Mesendoderm (in vitro differentiated cells): ENCODE measurements at places on chromosomes 1 and 21.
A peak's percentile ranks its signal among the peaks of the same experiment; 100 is the strongest.

GRCh38 chr1:5577255-5578040 lies 414.8 kb downstream of the NPHP4 start:
- no peak for DNase-seq

GRCh38 chr1:229714964-229715603 lies 89.0 kb downstream of the URB2 start:
- peak; percentile 72 for DNase-seq

DNA sequence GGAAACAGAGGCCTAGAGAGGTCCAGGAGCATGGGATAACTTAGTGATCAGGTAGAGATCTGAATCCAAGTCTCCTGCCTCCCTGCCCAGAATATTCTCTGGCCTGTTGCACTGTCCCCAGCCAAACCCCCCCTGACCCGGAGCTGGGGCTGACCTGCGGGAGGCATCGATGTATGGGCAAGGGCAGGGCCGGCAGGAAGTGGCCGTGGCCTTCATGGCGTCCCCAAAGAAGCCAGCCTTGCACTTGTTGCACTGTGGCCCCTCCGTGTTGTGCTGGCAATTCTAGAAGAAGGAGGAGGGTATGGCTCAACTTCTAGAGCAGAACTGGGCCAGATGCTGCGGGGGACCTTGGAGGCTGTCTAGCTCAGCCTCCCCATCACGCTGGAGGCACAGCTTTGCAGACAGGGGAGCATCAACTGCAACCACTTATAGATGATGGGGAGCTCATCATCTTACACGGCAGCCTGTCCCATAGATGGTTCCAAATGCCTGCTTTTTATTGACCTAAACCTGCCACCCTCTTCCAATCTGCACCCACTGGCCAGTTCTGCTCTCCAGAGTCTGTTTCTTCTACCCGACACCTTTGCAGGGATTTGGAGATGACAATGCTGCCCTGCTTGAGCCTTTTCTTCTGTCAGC lies 58.2 kb downstream of the HSPG2 start:
- DNase-seq: no peak

DNA sequence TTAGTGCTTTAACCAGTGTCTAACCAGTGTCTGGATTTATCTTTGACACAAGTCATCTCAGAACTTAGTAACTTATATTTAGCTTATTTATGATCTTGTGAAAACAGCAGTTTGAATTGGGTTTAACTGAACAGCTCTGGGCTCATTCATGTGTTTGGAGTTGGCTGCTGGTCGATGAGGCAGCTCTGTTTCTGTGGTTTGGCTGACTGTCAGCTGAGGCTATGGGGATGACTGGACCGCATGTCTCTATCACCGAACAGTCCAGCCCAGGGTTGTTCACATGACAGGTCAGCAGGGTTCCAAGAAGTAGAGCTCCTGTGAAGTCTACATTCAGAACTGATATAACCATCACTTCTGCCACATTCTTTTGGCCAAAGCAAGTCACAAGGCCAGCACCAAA lies 29.1 kb upstream of the C21orf91 start:
- no peak for DNase-seq

GRCh38 chr1:54121482-54122134 lies 31.2 kb downstream of the CDCP2 start:
- peak; percentile 75 for DNase-seq

DNA sequence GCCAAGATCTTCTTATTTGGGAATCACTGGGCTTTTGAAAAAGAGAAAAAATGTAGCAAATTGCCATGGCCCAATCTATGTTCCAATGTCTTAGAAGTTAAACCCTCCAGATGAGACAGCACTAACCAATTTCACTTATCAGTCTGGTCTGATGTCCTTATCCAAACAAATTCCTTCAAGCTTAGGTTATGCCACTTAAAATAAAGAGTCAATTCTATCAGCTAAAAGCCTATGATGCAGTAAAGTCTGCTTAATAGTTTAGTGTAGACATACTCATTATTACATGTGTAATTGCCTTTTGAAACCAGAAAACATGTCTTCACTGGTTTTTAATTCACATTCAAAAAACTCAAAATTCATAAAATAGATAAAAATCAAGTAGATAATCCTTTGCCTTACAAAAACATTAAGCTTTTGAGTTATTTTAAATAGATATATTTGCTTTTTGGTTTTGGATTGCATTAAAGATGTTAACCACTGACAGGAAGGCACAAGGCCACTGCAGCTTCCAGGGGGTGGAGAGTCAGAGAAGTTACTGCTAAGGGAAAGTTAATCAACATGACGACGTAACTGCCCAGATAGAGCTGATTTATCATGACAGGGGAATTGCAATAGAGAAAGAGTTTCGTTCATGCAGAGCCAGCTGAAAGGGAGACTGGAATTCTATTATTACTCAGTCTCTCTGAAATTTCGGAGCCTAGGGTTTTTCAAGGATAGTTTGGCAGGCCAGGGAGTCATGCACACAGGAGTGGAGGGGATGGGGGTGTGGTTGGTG lies 106.1 kb downstream of the MAP3K21 start:
- DNase-seq: no peak

DNA sequence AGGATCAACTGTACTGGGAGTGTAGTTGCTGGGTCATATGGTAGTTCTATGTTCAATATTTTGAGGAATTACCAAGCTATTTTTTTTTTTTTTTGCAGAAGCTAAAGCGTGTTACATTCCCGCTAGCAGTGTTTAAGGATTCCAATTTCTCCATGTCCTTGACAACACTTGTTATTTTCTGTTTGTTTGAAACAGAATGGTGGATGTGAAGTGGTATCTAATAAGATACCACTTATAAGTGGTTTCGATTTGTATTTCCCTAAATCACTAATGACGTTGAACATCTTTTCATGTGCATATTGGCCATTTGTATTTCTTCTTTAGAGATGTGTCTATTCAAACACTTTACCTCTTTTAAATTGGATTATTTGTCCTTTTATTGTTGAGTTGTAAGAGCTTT lies 112.2 kb downstream of the DISP1 start:
- DNase-seq: no peak

DNA sequence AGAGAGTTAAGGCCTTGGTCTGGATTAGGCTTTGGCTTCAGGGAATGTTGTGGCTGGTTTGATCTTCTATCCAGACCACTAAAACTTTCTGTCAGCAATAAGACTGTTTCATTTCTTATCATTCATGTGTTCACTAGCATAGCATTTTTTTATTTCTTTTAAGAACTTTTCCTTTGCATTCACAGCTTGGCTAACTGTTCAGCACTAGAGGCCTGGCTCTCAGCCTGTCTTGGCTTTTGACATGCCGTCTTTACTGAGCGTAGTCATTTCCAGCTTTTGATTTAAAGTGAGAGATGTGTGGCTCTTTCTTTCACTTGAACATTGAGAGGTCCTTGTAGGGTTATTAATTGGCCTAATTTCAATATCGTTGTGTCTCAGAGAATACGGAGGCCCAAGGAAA lies 62.5 kb downstream of the RNF220 start:
- no peak for DNase-seq

GRCh38 chr1:59292562-59292961 lies 4.3 kb upstream of the FGGY start:
- DNase-seq: peak; percentile 18

- DNase-seq: no peak
Observed at GRCh38 chr1:214120191-214120590, 132.4 kb downstream of the PROX1 start.

DNA sequence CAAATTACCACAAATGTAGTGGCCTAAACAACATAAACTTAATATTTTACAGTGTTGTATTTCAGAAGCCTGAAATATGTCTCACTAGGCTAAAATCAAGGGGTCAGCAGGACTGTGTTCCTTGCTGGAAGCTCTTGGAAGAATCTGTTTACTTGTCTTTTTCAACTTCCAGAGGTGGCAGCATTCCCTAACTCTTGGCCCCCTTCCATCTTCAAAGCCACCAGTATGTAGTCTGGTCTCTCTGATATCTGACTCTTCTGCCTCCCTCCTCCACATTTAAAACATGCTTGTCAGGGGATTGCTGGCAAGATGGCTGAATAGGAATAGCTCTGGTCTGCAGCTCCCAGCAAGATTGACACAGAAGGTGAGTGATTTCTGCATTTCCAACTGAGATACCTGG lies 567.5 kb downstream of the PLA2G4A start:
- peak; percentile 64 for DNase-seq

DNA sequence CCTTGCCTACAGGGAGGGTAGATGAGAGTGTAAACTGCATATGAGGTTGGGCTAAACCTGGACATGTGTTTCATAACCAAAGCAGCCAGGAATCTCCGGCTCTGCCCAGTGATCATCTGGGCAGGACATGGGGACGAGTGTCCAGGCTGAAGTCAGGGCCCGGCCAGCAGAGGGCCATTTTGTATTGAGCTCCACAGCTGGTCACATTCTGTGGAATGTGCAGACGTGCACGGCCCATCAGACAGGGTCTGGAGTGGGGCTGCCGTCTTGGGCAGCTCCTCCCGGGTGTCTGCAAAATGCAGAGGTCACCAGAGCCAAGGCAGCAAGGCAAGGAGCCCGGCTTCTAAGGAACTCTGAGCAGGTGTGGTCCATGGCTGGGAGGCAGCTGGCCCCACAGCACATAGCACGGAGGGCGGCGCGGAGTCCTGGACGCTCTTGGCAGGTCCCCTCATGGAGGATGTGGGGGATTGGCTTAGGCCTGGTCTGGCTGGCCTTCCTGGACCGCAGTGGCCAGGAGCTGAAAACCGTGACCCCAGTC lies 6.2 kb downstream of the LRRC3 start:
- no peak for DNase-seq

GRCh38 chr1:246907472-246907871 lies 24.3 kb downstream of the AHCTF1 start:
- DNase-seq: peak; percentile 59

- no peak for DNase-seq
Observed at GRCh38 chr1:93317207-93317606, 28.5 kb upstream of the DR1 start.
